ENCODE measurements at places on chromosomes 1 and 21.

GRCh38 chr1:197467881-197468280 is 199.8 kb downstream of the CRB1 start:
- DNase-seq: no peak

DNA sequence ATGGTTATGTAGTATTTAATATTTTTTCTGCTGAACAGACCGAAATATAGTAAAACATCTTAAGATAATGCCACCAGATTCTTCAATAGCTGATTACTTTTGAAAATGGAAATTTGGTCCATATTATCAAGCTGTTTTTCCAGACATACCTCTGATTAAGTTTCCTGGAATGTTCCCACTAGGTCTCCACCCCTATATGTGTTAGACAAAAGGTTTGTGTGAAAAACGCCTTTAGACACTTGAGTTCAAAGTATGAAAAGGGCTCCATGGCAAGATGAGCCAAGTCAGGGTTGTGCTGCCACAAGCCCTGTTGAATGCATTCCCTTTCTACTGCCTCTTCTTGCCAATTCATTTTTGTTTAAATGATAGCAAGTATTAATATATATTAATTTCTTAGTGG is 52.7 kb downstream of the ZBTB17 start:
- DNase-seq: no peak

- DNase-seq: no peak
These were observed 22.7 kb upstream of the DYNLT5 start for GRCh38 chr1:66729523-66729922.

DNA sequence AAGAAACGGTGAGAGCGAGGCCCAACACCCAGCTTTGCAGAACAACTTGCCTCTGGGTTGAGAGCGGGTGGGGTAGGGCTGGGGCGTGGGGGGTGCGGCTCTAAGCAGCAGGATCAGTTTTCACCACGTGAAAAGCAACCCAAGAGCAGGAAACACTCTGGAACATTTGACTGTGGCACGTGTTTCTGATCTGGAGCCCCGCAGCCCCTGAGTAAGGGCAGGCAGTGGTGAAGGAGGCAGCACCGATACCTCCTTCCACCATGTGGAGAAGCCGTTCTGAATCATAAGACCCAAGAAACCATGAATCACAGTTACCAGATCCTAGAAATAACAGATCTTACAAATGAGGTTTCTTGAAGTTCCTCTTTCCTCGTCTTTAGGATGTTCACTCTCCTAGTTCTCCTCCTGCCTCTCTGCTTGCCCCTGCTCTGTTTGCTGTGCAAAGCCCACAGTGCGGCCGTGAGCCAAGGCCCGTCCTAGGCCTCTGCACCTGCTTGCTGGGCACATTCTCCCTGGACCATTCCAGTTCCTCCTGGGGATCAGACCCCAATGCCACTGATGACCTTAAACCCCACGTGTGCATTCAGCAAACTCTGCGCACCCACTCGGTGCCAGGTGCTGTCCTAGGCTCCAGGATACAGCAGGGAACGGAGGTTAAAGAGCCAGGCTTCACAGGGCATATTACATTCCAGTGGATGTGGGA is 31.9 kb downstream of the SLC1A7 start:
- DNase-seq: no peak

DNA sequence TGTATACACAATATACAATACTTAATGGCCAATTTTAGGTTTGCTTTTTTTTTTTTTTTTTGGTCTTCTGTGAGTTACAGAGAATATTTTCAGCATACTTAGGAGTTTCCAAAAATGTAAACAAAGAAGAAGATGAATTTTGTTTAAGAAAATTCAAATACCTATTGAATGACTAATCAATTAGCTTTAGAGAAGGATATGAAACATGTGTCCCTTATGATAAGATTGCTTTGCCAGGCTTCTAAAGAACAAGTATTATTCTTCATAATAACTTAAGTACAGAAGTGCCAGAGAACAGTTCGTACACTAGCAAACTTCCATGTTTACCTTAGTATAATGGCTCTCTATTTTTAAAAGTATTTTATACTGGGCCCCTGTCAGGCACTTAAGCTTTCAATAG is 1191.0 kb upstream of the NCAM2 start:
- no peak for DNase-seq

DNA sequence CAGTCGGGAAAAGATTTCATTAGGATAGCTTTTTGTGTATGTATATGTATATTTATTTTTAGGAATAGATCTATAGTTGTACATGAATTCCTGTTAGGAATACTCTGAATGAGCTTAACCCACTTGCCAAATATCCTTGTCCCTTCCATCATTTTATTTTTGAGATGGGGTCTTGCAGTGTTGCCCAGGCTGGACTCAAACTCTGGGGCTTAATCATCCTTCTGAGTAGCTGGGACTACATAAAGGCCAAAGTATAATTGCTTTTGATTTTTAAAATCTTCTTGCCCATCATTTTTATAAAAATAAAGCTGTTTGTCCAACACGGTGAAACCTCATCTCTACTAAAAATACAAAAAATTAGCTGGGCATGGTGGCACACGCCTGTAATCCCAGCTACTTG is 20.2 kb upstream of the PLEKHM2 start:
- DNase-seq: no peak

GRCh38 chr1:31239653-31240241 is at the start of gene NKAIN1:
Gene NKAIN1, minus strand, starts transcription at chr1:31239887. Its CDS starts 340 bp downstream, at chr1:31239547.
- no peak for DNase-seq

DNA sequence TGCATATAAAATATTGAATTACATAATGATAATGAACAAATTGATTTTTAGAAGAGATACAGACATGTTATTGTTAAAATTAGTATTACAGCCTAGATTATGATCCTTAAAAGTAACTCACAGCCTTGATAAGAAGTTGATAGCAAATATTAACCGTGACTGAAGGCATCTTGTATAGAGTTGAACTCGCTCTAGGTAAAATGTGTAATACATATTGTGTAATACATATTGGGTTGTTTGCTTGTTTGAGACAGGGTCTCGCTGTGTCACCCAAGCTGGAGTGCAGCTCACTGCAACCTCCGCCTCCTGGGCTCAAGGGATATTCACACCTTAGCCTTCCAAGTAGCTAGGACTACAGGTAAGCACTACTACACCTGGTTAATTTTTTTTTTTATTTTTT is 269.9 kb downstream of the BRINP3 start:
- no peak for DNase-seq

- DNase-seq: no peak
These were observed 100.0 kb downstream of the ABCA4 start for GRCh38 chr1:94020764-94021579.

- DNase-seq: no peak
These were observed 121.9 kb downstream of the TIAM1 start for GRCh38 chr21:31222142-31222541.

- peak; percentile 4 for DNase-seq
These were observed 99.1 kb downstream of the BEND5 start for GRCh38 chr1:48677306-48678287.

- no peak for DNase-seq
These were observed 153.9 kb downstream of the CASZ1 start for GRCh38 chr1:10642403-10643080.

GRCh38 chr1:7680955-7681268 is 90.2 kb upstream of the VAMP3 start:
- DNase-seq: no peak

DNA sequence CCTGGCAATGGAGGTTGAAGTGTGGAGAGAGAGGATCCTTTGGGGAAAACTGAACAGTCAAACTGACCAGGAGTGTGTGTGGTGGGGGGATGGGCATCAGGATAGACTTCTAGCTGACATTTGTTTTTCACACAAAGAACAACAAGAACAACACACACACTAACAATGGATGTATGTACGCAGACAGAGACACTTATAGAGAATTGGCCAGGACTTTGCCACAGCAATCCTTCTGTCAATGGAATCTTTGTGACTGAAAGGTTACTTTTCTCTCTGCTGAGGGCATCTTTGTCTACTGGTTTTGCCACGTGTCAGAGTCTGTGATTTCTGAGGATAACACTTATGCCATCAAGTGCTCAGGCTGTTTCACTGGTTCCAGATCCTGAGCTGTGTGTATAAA is 12.4 kb upstream of the FCGR2A start:
- no peak for DNase-seq

- no peak for DNase-seq
These were observed 11.6 kb upstream of the SLC19A2 start for GRCh38 chr1:169497317-169497716.

DNA sequence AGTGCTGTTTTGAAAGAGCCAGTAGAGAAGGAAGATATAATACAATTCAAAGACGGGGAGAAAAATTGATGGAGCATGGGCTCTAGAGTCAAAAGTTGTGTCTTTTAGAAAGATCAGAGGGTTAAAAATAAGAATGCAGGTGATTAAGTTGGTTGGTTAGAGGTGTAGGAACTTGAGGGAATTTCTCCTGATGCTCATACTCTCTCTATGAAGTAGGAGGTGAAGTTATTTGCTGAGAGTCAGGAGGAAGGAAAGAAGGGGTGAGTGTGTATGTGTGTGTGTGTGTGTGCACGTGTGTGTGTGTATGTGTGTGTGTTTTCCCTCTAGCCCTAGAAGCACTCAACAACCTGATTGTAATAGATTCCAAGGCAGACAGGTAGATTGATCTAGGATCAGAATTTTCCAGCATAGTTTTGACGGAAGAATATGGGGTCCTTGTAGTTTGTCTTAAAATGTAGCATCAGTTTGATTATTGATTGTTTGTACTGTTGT is 88.3 kb upstream of the MACF1 start:
- no peak for DNase-seq

DNA sequence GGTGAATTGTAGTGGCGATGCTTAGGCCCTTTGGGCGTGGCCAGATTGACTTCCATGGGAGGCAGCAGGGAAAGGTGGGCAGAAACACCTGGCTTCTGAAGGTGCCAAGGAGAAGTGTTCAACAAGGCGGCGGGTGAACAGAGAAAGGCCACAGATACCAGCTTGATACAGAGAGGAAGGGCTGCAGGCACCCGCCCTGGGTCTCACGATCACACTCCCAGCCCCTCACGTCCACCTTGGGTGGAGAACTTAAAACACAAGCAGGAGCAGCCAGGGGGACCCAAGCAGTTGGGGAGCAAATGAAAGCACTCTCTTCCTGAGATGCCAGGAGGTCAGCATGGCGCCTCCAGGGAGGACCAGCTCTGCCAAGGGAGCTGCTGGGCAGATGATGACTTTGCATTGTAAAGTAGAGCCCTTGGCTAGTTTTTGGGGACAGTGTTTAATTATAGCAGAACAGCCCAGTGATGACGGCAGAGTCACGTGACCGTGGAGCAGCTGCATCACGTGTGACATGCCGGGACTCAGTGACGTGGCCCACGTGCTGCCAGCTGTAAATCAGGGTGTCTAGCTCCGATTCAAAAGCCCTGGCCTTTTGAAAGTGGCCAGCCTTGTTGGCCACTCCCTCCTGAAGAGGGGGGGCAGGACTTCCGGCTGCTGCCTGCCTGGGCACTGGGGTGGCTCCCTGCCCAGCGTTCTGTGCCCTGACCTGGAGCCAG is 19.0 kb downstream of the SLC37A1 start:
- DNase-seq: no peak

DNA sequence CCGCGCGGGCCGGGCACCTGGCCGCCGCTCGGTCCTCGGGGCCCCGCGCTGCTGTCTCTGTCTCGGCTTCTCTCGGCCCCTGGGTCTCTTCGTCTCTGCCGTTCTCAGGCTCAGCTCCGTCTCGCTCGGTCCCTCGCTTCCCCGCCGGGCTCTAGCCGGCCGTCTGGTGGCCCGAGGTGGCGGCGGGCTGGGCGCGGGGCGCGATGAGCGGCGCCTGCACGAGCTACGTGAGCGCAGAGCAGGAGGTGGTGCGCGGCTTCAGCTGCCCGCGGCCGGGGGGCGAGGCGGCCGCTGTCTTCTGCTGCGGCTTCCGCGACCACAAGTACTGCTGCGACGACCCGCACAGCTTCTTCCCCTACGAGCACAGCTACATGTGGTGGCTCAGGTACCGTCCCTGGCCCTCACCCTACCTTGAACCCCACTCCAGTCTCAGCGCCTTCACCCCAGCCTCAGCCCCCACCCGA is 355 bp downstream of the SHISAL2A start:
- DNase-seq: no peak

GRCh38 chr21:41138711-41139110 is 29.2 kb upstream of the BACE2 start:
- no peak for DNase-seq

- DNase-seq: no peak
These were observed 525.2 kb upstream of the PBX1 start for GRCh38 chr1:164033782-164034181.

- no peak for DNase-seq
These were observed 1.2 kb upstream of the ADAM15 start for GRCh38 chr1:155049651-155050559.

- no peak for DNase-seq
These were observed 359.0 kb downstream of the HHAT start for GRCh38 chr1:210687582-210688279.

DNA sequence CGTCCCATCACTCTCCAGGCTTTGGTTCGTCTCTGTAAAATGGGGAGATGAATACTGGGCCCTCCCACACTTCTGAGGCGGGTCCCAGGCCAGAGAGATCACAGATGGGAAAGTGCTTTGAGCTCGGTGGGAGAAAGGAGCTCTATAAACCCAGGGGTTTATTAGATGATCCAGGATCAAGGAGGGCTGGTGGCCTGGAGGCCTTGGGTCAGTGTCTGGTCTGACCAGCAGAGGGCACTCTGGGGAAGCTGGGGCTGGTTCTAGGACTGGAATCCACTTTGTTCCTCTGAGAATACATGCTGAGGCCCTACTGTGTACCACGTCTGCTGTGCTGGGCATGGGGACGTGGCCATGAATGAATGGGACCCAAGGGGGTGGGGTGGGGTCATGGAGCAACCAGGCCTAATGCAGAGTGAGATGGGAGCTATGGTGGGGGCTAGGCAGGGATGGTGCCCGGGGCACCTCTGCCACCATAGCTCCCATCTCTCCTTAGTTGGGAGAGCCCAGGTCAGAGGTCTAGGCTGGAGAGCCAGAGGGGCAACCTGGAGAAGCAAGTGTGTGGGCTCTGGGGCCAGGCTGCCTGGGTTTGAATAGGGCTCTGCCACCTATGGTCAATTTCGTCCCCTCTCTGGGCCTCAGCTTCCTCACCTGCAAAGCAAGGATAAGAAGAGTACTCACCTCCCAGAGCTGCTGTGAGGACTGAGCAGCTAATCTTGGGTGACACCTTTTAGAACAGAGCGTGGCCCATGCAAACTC is 9.0 kb upstream of the FAM131C start:
- peak; percentile 38 for DNase-seq

- DNase-seq: no peak
These were observed 86.5 kb upstream of the IPO9 start for GRCh38 chr1:201742476-201742875.

- no peak for DNase-seq
These were observed 722 bp downstream of the NPHP4 start for GRCh38 chr1:5991381-5992025.

GRCh38 chr1:211279340-211279739 is 20.2 kb downstream of the RCOR3 start:
- DNase-seq: no peak

Data from stimulated activated CD8-positive, alpha-beta memory T cell treated with anti-CD3 and anti-CD28 coated beads, Interleukin-7, amount 100 ng/mL, for 1 hour (primary cell).